ENCODE measurements at places on chromosomes 5 and 9.
A peak's percentile ranks its signal among the peaks of the same experiment; 100 is the strongest.

DNA sequence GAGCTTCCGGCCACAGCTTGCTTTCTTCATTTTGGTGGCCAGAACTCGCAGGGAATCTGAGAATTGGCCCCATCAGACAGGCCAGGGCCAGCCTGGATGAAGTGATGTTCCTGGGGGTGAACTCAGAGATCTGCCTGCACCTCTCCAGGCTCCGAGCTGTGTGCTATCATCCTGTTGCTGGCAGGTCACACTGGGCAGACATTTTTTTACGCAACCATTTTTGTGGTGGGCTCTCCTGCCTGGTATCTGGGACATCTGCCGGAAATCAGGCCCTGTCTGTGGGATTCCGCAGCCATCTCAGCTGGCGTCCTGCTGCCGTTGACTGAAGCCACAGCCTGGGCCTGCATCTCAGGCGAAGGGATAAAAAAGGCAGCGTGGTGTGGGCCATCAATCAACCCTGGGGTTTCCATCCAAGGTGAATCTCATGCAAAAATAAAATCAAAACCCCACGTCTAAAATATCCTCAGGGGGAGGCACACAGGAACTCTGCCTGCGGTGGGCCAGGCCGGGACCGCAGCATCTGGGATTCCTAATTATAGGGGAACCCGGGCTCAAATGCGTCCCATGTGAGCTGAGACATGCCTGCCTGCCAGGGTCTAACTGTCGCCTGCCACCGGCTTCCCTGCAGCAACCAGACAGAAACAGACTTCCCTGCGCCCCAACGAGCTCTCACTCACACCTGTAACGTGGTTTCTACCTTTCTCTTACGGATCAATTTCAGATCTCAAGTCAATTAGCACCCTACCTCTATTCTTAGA lies 174.3 kb downstream of the SYK start:
- DNase-seq = peak; percentile 53

- no peak for DNase-seq
These were observed 1.8 kb downstream of the TMOD1 start for GRCh38 chr9:97502984-97503861.

GRCh38 chr9:35806101-35806500 lies 6.0 kb downstream of the SPAG8 start:
- no peak for DNase-seq

DNA sequence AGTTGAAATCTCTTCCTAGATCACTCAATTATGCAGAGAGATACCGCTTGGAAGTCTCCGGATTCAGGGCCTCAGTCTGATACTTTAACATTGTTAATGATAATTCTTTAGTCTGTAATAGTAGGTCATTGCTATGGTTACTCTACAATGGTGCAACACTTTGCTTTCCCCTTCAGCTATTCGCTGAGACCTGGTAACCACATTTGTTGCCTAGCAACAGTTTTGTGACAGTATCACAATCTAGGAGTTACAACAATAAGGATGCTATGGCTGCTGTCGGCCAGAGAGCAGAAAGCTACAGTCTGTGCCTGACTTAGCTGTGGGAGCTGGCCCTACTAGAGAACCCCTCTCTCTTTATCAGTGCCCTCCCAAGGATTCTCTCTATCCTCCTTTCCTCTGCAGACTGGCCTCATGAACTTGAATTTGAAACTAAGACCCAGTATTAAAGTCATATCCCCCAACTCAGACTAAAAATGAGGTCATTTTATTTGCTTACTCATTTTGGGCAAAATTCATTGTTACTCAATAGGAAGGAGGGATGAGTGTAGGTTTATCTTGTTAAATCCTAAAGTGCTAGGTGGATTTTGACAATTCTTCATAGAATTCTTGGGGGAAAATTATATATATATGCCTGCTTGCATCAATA lies 39.3 kb downstream of the NR2F1 start:
- DNase-seq = no peak

DNA sequence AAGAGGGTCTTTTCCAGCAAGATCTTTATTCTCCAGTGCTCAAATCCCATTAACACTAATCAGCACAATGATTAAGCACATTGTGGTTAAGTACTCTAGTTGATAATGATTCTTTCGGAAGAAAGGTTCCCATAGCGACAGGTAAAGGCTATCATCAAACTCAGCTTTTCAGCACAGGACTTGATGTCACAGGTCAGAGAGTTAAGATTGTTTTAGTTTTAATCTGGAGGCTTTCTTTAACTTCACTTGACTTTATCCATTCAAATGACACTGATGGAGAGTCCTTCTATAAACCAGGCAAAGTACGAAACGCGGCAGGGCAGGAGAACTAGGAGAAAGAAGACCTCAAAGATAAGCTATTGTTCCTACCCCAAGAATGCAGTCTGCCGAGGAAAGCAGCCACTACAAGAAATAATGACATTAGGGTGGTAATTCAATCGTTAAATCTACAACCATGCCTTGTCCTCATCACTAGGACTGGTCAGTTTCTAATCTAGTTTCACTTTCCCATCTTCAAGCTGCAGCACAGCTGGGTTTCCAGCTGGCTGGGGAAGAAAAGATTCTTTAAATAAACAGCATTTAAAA lies 4.6 kb downstream of the NRG2 start:
- DNase-seq = no peak

- DNase-seq = no peak
These were observed 108.1 kb upstream of the SPRY4 start for GRCh38 chr5:142432961-142433360.

- no peak for DNase-seq
These were observed 1.2 kb downstream of the MTAP start for GRCh38 chr9:21803649-21804048.

DNA sequence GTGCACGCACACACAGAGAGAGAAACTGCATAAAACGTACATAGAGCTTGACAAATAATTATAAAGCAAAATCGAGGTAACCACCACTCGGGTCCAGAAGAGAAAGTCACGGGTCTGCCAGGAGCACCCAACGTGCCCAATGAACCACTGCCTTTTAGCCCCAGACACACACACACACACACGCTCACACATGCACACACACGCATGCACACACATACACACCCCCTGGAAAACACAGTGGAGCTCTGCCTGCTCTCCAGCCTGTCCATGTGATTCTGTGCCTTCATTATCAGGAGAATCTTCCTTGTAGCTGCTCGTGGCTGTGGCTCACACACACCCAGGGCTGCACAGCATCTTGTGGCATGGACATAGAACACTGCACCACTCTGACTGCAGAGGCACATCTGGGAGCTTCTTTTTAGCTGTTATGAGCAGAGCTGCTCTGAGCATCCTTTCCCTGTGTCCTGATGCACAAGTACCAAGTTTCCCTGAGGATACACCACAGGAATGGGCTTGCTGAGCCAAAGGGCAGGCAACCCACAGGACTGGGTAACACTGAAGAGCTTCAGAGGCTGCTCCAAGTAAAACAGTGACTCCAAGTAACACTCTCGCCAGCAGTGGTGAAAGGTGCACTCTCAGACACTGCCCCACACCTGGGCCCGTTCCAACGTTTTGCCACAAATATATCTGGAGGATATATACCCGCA lies 58.9 kb downstream of the CAMSAP1 start:
- no peak for DNase-seq

GRCh38 chr9:110031511-110032173 lies 176.3 kb downstream of the C9orf152 start:
- DNase-seq = no peak

DNA sequence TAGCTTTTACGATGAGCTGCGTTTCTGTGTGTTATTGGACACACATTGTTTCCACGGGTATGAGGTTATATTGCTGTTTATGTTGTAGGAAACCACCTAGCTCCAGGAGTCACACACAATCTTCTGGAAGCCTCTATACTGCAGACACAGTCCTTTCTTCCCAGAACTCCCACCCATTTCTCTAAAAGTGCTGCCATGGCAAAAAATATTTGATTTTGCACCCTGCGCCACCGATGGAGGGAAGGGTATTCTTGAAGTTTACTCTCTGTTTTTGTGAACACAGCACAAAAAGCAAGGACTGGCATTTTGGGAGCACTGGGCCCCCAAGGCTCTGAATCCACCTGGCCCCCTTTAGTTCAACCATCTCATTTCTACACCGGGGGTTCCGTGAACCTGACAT lies 187.5 kb downstream of the ICE1 start:
- no peak for DNase-seq

DNA sequence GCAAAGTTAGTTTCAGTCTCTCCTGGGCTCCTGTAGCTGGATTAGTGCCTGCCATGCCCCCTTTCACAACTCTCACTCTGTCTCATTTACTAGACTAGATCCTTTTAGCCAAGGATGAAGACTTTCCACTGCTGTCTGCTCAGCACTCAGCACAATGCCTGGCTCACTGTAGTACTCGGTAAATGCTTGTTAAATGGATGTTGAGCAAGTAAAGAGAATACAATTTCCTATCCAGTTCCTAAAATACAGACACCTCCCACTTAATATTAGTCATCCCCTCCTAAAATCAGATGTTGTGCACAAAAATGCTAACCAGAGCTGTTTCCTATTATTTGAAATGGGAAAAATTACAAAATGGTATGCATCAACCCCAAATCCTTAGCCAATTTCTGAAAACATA lies 195.8 kb downstream of the SREK1 start:
- no peak for DNase-seq

DNA sequence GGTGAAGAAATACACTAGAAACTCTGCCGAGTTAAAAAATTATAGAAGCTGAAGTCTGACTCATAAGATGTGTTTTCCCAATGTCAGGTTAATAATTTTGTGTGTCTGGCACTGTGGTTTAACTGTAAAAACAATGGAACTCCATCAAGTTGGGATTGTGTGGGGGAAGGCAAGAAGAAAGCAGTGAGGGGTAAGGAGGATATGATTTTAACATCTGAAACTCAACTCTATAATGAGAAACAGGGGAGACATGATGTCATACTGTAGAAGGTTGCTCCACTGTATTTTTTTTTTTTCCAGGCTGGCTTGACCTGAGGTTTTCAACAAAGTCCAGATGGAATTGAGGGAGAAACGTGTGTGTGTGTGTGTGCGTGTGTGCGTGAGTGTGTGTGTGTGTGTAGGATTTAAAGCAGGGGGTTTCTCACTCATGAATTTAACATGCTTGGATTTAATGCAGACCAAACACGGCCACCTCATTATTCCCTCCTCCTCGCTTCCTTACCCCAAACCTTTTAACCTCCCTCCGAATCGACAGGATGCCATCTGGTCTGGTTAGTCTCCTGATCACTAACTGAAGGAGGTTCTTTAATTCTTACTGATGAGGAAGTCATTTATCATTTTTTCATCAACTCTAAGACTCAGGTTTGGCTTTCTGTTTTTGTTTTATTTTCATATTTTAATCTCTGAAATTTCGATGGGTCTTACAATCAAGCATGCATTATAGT lies 140.2 kb upstream of the LPAR1 start:
- DNase-seq = no peak

DNA sequence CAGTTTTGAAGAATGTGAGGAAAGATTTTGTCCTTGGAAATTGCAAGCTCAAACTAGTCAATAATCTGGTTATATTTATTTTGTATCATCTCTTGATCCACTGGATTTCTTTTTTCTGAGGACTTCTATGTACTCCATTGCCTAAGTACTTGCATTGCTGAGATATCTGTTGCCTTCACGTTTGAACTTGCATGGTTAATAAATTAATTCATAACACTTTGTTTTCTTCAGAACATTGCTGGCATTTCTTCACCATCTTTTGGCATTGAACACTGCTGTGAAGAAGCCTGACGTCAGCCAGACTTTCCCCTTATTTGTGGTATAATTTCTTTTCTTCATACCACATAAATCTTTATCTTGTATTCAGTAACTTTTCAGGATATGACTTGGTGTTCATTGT lies 246.0 kb upstream of the KIF2A start:
- no peak for DNase-seq

DNA sequence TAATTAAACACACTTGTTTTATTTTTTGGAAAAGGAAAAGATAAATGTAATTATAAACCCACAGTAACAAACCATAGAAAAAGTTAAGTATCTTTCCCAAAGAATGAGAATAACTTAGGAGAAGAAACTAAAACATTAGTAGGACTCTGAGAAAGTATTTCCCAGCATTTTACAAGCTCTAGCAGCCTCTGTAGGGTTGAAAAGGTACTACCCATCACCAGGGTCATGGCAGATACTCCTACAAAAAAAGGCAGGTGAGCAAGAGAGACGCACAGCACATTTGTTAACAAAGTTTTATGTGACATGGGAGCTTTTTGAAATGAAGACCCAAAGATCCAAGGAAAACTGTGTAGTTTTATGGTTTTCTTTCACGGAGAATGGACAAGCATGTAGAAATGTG lies 77.7 kb upstream of the FAM169A start:
- no peak for DNase-seq

DNA sequence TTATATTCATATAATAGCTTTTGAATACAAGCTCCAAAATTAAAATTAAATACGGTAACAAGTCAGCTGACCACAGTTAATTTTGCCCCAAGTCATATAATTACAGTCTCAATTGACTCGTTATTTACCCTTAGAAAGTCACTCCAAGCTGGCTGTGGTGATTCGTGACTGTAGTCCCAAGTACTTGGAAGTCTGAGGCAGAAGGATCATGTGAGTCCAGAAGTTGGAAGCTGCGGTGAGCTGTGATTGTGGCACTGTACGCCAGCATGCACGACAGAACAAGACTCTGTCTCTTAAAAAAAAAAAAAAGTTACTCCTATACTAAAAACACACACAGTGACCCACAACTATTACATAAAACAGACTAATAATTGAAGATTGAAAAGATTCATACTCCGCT lies 31.6 kb upstream of the DTWD2 start:
- DNase-seq = no peak

DNA sequence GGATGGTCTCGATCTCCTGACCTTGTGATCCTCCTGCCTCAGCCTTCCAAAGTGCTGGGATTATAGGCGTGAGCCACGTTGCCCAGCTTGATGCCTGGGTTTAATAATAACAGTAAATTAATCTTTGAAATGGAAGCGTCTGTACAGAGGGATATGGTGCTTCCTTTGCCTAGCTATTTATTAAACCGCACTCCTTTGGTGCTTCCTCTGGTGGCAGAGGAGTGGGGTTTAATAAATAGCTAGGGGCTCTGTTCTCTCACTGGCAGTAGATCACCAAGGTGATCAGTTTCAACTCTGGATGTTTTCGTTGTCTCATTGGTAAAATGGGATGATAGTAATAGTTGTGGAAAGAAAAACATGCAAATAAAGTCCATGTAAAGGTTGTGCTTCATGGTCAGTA lies 1122.5 kb upstream of the WWC1 start:
- no peak for DNase-seq

- no peak for DNase-seq
These were observed at the start of gene DBN1 for GRCh38 chr5:177473443-177474001. DBN1 (minus strand) TSS chr5:177473634; CDS start chr5:177473521, 113 bp downstream.

DNA sequence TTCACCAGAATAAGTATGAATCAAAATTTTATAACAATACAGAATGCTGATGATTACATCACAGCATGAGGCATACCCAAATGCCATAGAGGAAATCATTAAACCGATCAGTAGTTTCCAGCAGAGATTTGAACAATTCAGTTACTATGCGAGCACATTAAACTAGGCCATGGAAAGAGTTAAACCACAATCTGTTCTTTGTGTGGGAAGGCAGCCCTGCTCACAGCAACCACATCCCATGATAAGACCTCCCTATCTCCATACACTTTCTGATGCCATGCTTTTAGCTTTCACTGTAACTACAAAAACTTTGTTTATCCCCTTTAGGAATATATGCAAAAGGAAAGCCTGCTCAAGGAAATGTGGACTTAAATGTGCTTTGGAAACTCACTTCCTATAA lies 4.5 kb downstream of the NFIB start:
- no peak for DNase-seq

Data from KG1 (cell line).